Aorta (tissue), 5 donors: ENCODE measurements at places on chromosomes 6 and 20. TPM values are rescaled to one million over a fixed set of nuclear protein-coding genes. Genes with fewer than 3 reads are reported as not detected.

GPR63 gene
- 1.4 TPM for total RNA-seq

COQ3 gene
- 2.4 TPM for total RNA-seq

SASH1 gene
- total RNA-seq = 120 TPM

CDSN gene
- not detected for total RNA-seq
